Left ventricle myocardium superior (tissue), 1 donor: ENCODE measurements at places on chromosomes 3 and 15. TPM values are rescaled to one million over a fixed set of nuclear protein-coding genes. Genes with fewer than 3 reads are reported as not detected.

TMC3 gene
- not detected for total RNA-seq

CHRFAM7A gene
- 1.3 TPM for total RNA-seq

SLC28A1 gene
- total RNA-seq: 0.50 TPM

TRANK1 gene
- 6.6 TPM for total RNA-seq

PTX3 gene
- total RNA-seq: 0.30 TPM

ZMAT3 gene
- total RNA-seq: 12.4 TPM

MINAR1 gene
- 0.07 TPM for total RNA-seq
